ENCODE measurements at places on chromosomes 3 and 15. TPM values are rescaled to one million over a fixed set of nuclear protein-coding genes. Genes with fewer than 3 reads are reported as not detected.

Gene TMEM207
- not detected for total RNA-seq

Gene ZNF717
- total RNA-seq, result 19.8 TPM

Gene LRRIQ4
- total RNA-seq, result not detected

GRCh38 chr3:197820550-197821335 lies 29.7 kb downstream of the LRCH3 start:
- peak; percentile 35 for DNase-seq

- no peak for DNase-seq
Observed at GRCh38 chr3:101195951-101196713, 124.2 kb downstream of the IMPG2 start.

DNA sequence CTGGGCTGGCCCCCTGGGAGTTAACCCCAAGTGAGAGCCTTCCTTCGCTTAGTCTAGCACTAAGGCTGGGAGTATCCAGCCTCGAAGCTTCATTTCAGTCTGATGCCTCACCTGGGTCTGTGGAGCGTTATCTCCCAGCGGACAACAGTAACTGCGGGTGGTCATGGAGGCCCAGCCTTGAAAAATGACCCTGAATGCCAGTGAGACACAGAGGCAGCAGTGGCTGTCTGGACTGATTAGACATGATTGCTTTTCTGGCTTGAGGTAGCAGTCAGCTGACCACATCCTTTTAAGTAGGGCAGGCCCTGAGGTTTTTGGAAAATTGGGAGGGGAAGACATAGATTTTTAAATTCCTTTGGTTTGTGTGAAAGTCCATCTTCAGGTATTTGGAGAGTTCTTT lies 28.2 kb upstream of the TRIM59 start:
- no peak for DNase-seq

- DNase-seq, result peak; percentile 17
Observed at GRCh38 chr3:100682056-100682853, 27.0 kb upstream of the TFG start.

GRCh38 chr3:33441225-33441976 lies 1.2 kb upstream of the UBP1 start:
- no peak for DNase-seq

GRCh38 chr15:43514241-43515057 lies 3.0 kb upstream of the MAP1A start:
- no peak for DNase-seq

DNA sequence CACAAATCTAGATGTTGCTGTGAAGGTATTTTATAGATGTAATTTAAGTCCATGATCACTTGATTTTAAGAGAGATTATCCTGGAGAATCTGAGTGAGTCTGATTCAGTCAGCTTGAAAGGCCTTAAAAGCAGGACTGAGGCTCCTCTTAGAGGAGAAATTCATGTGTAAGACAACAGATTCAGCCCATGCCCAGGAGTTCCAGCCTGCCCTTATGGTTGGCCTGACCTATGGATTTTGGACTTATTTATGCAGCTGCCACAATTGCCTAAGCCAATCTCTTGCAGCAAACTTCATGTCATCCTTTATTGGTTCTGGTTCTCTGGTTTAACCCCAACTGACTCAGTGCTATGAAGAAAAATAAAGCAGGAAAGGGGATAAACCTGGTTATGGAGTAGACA lies 296.5 kb upstream of the RASGRP1 start:
- no peak for DNase-seq
